ENCODE measurements at places on chromosomes 12 and 14.
A peak's percentile ranks its signal among the peaks of the same experiment; 100 is the strongest.

GRCh38 chr12:15811214-15812127, 22.3 kb upstream of the EPS8 start:
- DNase-seq: no peak

DNA sequence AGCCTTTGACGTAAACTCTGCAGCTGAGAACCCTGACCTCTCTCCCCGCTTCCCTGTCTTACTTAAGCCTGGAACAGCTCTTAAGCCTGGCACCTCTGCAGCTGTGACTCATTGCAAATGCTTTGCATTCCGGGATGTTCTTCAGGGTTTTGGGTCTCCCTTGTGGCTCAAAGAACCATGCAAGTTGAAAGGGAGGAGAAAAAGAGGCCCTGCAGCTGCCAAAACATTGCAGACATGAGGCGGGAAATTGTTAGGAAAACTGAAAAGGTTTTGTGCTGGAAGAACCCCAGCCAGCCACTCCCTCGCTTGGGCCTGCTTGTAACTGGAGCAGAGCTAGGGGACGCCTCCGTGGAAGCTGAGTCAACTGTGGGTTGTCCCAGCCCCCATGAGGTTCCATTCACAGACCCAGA, 60.2 kb upstream of the FERMT2 start:
- DNase-seq: peak; percentile 94

DNA sequence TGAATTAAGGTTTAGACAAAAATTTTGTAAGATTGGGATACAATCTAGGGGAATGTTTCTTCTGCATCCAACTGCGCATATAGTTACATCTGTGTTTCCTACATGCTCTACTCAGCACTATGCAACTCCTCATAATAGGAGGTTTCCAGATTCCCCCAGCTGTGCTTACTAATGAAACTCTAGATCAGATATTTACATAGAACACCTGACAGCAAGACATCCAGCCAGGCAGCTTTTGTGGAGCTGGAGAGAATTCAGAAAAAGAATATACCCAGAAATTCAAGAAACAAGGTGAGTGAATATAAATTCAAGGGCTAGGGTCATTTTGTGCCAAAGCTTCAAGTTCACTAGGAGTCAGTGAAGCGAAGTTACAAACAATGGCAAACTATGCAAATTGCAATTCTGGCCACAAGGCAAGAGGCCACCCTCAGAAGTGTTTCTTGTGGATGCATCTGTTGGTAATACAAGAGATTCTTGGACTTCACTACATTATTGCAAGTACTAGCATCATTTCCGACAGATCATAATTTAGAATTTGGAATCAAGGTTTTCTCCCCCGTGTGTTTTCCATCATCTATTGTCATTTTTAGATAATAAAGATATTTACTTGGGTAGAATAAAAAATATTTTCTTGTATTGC, 341.2 kb upstream of the NAV3 start:
- no peak for DNase-seq

DNA sequence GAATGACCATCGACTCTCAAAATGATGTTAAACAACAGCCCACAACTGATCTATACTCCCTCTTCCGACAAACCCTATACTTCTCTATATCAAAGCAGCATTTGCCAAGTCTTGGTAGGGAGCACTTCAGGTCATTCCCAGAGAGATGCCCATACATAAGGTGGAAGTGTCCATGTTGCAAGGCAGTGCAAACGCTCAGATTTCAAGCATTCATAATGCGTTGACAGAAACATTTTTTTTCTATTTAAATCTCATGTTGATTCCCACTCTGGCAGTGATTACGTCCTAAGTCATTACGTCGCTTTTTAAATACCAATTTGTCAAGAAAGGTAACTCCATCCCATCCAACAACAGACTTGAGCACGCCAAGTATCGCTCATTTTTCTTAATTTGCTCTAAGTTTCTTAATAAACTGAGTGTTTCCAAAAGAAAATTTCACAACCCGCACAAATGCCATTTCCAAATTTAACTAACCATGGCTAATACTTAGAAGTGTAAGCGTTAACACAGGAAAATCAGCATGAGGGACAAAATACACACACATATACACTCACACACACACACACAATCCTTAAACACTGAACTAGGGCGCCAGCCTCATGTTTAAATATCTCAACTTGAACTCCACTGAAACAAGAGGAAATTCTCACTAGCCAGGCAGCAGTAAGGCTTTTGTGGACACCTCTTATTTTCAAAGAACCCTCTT, 1.1 kb downstream of the GXYLT1 start:
- DNase-seq: no peak

DNA sequence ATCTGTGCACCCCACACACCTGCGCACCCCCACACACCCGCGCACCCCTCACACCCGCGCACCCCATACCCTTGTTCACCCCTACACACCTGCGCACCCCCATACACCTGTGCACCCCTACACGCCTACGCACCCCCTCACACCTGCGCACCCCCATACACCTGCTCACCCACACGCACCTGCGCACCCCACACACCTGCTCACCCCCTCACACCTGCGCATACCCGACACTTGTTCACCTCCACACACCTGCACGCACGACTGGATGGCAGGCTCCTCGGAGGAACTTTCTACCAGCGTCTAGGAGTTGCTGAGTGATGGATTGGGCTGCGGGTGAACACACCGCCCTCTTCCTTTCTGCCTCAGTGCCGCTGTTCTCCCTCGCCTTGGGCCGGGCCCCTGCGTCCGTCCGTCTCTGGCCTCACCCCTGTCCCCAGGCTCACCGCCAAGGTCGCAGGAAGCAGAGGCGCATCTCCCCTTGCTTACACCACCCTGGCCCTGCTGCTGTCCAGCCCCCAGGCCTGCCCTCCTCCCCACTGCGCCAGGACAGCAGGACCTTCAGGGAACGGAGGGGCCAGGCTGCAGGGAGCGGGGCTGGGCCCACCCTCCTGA, 20.7 kb upstream of the TMEM106C start:
- no peak for DNase-seq

DNA sequence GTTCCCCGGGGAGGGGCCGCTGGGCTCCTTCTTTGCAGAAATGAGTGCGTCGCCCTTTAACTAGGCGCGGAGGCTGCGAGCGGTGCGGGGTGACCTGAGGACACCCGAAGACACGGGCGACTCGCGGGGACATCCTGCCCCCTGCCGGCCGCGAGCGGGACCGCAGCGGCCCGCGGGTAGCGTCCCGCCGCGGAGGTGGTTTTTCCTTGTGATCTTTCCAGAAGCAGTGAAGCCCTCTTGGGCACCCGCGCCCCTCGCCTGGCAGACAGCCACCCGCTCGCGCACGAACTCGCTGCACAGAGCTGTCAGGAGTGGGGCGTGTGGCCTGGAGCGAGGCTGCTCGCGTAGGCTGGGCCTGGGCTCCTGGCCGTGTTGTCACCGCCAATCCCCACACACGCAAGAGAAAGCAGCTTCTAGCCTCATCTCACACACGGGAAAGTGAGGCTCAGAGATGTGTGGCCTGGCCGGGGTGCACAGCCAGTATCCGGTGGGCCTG, 67.2 kb downstream of the DIO3 start:
- DNase-seq: peak; percentile 2

- no peak for DNase-seq
Observed at GRCh38 chr12:118958520-118958919, 22.8 kb upstream of the SRRM4 start.

DNA sequence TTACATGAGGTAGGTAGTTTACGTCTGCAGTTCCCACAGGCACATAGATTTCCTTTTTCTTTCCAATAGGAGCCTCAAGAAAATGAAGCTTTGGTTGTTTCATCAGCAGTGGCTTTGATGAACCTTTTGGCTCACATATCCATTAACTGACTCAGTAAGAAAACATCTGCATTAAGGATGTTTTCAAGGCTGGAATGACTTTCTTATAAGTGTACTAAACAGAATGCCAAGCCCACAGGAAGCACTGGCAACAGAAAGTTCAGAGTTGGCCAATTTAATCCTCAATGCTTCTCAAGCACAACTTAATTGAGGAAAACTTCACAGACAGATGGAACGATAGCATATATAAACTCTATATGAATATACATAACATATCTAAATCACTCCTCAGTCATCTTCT, 63.5 kb downstream of the ST8SIA1 start:
- DNase-seq: peak; percentile 65

- DNase-seq: no peak
Observed at GRCh38 chr14:38735005-38735404, 368.0 kb downstream of the SEC23A start.

GRCh38 chr12:19614601-19615383, 175.5 kb downstream of the AEBP2 start:
- no peak for DNase-seq

DNA sequence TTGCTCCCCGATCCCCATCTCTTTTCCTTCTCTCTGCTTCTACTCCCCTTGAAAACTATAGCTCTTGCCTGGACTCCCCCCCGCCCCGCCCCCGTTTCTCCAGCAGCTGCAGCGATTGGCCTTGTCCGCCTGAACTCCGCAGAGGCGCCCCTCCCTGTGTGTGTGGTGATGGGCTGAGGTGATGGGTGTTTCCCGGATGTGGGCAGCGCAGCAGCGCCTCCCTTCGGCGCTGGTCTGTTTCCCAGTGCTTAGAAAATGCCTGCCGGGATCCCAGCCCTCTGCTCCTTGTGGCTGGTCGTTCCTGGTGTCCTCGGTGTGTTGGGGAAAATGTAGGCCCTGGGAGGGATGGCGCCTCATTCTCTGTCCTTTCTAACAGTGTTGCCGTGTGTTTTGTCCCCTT, 43.3 kb downstream of the GALNT8 start:
- no peak for DNase-seq

DNA sequence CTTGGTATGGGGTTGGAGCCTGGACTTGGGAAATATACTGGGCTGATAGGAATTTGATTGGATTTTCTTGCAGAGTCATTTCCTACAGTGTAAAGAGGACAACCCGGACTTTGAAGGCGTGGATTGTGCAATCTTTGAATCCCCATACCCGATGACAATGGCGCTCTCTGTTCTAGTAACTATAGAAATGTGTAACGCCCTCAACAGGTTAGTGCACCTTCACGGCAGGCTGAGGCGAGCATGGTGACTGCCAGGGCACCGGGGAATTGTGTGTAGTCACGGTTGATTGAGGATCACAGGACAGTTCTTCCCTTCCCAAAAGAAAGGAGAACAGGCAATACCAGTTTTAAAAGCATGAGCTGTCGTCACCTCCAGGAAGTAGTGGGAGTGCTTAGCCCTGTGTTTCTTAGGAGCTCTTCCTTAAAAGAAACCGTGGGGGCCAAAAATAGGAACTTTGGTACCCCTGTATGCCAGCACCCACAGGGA, 58.3 kb downstream of the ANAPC7 start:
- no peak for DNase-seq

GRCh38 chr12:41888285-41888684, 256.4 kb downstream of the GXYLT1 start:
- DNase-seq: no peak

GRCh38 chr14:93970585-93970964, 5.8 kb downstream of the ASB2 start:
- DNase-seq: no peak

- no peak for DNase-seq
Observed at GRCh38 chr12:11509326-11509725, 114.0 kb upstream of the PRB2 start.

GRCh38 chr12:15435597-15435996, 113.3 kb downstream of the PTPRO start:
- DNase-seq: no peak

DNA sequence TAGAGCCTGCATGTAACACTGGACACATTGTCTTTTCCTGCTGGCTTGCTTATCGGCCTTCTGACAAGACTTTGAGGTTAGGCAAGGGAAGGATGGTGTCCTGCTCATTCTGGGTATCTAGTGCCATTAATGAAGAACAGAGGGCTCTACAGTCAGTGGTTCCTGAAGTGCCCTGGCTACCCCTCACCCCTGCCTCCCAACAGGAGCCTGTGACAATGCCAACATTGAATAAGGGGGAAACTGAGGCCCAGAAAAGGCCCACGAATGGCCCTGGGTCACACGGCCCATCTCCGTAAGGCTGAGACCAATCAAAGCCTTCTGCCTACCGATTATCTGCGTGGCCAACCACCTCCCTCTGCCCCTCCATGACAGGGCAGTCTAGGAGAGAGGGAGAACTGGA, 2.1 kb downstream of the IFI27L2 start:
- DNase-seq: no peak

- DNase-seq: no peak
Observed at GRCh38 chr14:56216626-56217379, 98.6 kb downstream of the PELI2 start.

GRCh38 chr12:73935817-73936216, 601.8 kb upstream of the ATXN7L3B start:
- DNase-seq: no peak

- DNase-seq: no peak
Observed at GRCh38 chr12:51994959-51995358, 11.8 kb upstream of the TAMALIN start.

- DNase-seq: no peak
Observed at GRCh38 chr14:56733396-56733795, 76.9 kb downstream of the OTX2 start.

- DNase-seq: no peak
Observed at GRCh38 chr14:20384321-20384720, 29.0 kb downstream of the TEP1 start.

- DNase-seq: no peak
Observed at GRCh38 chr14:31205681-31206535, 1.7 kb downstream of the HECTD1 start.

DNA sequence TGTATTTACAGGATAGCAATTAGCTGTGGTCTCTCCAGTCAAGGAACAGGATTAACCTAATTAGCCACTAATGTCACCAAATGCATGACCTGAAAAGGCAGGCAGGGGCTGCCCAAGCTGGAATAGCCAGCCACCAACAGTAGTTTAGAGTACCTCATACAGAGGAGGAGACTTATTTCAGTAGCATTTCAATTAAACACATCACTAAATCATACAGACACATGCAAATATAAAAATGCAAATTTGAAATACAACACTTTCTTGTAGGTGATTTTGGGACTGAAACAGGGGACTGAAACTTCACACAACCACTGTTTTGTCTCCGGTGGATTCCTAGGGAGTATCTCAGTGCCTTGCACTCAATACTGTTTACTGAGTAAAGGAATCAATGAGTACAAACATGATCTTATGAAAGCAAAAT, 636 bp upstream of the IFNG-AS1 start:
- DNase-seq: no peak

DNA sequence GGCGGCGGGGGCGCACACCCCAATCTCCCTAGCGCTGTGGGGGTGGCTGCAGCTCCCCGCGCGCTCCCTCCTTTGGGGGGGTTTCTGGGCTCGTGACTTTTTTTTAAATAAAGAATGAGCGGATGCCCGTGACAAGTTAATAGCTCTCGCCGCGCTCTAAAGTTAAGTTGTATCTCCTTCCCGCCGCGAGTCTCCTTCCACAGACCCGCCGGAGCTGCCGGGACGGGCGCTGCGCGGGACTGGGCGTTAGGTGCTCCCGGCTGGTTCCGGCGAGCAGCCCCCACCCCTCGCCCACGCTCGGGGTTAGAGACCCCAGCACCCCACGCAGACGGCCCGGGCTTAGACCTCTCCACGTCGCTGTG, 82.6 kb upstream of the HMGA2 start:
- no peak for DNase-seq

DNA sequence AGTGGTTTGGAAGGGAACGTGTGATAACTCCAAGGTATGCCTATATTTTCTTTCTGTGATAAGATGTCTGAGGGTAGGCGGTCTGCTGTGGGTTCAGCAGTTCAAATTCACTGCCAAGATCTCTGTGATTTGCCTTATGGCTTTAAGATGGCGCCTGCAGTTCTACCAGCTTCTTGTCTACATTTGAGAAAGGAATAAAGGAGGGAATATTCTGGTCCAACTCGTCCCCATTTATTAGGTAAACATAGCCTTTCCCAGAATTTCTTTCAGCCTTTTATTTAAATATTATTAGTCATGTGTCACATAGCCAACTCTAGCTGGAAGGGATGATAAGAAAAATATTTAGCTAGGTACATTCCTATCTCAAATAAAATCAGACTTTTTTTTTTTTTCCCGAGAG, 48.8 kb downstream of the KCNJ8 start:
- DNase-seq: no peak

All from non-pigmented ciliary epithelial cell (primary cell).